ENCODE measurements at places on chromosomes 12 and 14. TPM values are rescaled to one million over a fixed set of nuclear protein-coding genes. Genes with fewer than 3 reads are reported as not detected.

- DNase-seq: no peak
These were observed 221.6 kb downstream of the LRRK2 start for GRCh38 chr12:40446385-40446784.

DNA sequence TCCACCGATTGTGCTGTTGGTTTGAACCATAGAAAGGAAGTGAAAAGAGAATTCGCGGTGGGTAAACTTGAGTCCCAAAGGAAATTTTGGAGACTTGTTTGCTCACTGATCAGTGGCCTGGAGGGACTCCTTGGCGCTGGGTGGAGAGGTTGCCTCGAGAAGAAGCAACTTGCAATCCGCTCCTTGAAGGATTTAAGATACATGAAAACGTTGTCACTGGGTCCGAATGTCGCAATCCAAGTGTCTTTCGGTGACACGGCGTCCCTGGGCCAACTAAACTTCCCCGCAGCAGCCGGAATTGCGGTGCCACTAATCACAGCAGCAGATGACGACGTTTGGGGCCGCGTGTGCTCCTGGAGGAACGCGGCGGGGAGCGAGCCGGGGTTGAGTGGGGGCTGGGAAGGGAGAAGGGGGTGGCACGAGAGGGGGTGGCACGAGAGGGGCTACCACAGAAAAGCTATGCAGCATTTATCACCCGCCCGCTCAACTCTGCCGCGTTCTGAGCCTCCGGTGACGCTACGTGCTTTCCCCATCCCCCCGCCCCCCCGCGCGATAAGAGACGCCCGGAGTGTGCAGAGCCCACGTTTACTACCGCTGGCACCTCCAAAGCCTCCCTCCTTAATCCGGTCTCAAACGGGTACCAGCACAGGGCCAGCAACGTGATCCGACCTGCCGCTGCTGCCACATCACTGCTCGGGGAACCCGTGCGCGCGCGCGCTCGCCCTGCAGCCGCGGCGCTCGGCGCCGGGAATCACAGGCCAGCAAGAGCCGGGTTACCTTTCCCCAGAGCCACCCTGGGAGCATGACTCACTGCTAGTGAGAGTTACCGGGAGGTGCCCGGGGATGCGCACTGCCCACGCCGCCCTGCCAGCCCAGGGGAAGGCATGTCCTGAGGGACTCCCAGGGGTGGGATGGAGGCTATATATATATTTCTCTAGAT lies 833 bp upstream of the BHLHE41 start:
- peak; percentile 49 for DNase-seq

- peak; percentile 58 for DNase-seq
These were observed 58.7 kb downstream of the TUNAR start for GRCh38 chr14:95935228-95935822.

DNA sequence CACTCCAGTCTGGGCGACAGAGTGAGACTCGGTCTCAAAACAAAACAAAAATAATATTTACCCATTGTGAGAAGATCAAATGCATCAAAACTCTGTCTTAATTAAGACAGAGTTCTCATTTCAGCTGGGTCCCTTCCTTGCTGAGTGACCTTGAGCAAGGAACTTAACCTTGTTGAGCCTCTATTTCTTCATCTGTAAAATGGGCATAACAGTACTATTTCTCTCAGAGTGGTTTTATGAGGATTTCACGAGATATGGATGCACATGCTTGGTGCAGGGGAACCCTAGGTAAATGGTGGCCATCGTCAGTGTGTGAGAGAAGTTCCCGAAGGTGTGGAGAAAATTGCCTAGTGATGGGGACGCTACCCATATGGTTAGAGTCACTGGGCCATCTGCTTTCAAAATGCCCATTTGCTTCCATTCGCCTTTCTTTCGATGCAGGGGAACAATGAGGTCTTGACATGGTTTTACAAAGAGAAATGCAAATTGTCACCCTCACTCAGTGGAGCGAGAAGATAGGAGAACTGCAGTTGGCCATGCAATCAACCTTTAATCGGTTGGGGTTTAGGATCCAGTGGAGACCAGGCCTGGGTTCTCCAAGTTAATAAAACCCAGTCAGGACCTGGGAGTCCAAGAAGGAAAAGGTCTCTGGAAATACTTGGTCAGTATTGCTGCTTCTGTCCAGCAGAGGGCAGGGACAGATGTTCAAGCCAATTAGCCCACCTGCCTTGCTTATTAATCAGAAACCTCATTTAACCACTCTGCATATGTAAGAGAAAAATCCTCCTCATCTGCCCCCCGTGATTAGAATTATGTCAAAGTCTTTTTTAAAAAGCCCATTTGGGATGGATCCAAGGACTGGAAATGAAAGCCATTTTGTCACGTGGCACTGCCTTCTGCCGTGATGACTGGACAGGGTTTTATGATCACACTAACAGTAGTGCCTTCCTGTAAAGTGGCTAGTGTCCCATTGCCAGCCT lies 37.2 kb downstream of the CFAP251 start:
- no peak for DNase-seq

DNA sequence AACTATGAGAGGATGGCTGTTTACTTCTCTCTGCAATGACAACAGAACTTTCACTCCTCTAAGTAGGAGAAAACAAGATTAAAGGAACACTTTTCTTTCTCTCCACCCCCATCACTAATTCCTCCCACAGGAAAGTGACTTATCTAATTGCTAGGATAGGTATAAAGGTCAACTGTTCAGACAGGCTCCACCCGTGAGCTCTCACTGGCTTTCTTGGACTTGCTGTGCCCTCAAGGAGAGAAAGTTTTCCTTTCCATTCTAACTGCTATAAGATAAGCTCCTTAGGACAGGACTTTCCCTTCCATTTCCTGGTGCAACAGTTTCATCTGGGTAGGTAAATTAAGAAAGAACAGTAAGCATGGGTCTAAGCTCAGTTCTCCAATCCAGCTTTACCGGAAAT lies 4.8 kb downstream of the SLC41A2 start:
- no peak for DNase-seq

The RND1 gene
- total RNA-seq: 15.8 TPM

GRCh38 chr14:89855961-89856656 lies 98.4 kb downstream of the EFCAB11 start:
- no peak for DNase-seq

DNA sequence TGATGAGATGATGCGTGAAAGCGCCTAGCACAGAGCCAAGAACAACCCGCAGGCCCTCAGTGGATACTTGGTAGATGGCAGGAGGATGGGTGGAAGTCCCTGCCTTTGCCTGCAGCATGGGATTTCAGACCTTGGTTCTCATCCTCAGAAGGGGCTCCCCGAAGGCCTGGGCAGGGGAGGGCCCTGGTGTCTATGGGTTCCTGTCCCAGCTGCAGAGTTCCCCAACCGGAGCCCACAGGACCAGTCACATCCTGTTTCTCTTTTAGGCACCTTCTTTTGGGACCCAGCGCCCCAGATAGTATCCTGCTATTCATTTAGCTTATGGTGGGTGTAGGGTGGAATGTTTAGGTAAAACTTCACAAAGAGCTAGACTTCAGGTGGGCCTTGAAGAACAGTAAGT lies 55.5 kb downstream of the CALM1 start:
- no peak for DNase-seq

The PLBD1 gene
- 41.3 TPM for total RNA-seq

DNA sequence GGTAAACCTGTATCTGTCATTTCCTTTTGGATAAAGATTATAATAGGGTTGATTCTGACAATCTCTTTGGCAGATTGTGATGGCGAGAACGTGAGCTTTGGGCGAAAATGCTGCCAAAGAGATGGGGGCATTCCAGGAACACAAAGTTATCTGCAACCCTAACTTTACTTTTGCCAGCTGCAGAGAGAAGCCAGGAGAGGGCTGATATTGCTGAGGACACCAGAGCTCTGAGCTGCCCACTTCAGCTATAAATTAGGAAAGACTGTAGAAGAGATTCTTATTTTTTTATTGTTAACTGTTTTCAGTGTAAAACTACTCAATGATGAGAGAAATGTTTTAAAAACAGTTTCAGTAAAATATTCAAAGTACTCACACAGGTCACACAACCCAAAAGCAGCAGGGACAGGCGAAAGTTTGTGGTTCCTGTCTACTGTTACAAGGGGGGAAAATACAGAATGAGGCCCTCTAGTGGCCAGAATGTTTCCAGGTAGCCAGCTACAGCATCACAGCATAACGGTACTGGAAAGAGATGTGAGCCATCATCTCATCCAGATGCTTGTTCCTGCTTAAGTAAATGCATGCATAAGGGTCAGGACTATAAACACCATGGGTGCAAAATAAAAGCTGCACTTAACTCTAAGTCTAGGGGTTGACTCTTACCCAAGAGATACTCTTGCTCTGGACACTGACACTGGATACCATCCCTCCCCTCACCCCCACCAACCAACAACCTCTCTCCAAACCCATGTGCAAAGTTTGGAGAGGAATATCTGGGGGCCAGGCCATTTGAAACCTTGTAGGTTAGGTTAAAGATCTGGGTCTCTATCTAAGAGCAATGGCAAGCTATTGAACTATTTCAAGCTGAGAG lies 498.4 kb downstream of the RMST start:
- DNase-seq: no peak

DNA sequence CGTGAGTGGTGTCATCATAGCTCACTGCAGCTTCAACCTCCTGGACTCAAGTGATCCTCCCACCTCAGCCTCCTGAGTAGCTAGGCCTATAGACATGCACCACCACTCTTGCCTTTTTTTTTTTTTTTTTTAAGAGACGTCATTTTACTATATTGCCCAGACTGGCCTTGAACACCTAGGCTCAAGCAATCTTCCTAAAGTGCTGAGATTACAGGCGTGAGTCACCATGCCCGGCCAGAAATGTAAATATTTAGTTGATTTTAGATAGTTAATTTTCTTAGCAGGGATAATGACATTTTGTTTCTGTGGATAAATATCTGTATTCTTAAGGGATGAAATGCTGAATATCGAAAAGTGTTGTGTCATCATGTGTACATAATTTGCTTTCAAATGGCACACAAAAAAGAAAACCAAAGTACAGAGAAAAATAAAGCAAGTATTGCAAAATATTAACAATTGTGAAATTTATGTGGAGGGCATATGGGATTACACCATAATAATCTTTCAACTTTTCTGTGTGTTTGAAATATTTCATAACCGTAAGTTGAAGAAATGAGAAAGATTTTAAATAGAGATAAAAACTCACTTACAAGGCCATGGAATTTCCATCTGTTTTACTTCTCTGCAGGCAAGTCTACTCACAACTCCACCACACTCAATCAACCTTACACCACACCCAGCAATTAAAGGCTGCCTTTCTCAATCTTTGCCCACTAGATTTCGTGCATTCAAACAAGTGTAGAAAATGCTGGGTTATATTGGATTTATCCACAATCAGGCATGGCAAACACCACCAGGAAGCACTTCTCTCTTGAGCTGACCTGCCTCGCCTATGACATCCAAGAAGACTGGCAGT lies 93.7 kb downstream of the SPTSSA start:
- no peak for DNase-seq

The VRK1 gene
- 20.8 TPM for total RNA-seq

GRCh38 chr14:54453252-54453651 lies 12.1 kb upstream of the CNIH1 start:
- DNase-seq: no peak

DNA sequence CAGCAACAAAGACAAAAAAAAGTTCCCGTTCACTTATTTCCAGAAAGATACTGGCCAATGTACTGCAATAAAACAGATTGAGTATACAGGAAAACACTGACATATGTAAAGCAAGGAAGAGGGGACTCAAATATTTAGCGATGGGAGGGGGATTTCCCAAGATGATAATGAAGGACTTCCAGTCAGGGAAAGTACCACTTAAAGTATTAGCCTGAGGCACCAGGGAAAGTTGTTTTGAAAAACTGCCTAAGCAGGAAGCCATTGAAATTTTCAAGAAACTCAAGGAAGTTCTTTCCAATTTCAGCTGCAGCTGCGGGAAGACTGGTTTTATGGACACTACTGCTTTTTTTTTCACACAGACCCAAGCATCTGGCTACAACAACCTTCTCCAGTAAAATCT lies 1007.4 kb upstream of the NOVA1 start:
- no peak for DNase-seq

The TRHDE gene
- 1.4 TPM for total RNA-seq

DNA sequence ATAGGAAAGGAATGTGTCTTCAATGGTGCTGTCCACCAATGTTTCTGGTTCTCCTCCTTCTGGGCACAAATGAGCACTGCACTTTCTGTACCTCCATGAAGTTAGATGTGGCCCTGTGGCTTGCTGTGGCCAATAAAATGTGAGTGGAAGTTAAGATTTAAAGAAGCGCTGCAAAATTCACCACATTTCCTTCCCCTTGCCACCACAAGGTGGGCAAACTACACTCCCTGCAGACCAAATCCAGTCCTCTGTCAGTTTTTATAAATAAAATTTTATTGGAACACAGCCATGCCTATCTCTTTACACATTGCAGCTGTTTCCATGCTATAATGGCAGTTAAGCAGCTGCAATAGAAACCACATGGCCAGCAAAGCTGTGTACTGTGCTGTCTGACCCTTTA lies 141.4 kb upstream of the TMPO start:
- no peak for DNase-seq

The TMEM132D gene
- total RNA-seq: 0.07 TPM

The ANKRD33 gene
- 0.27 TPM for total RNA-seq

The KRT71 gene
- total RNA-seq: not detected

The AGAP2 gene
- total RNA-seq: 2.8 TPM

All from mesothelial cell of epicardium (in vitro differentiated cells).